Effector CD8-positive, alpha-beta T cell (primary cell): ENCODE measurements at places on chromosomes 1 and 21.

DNA sequence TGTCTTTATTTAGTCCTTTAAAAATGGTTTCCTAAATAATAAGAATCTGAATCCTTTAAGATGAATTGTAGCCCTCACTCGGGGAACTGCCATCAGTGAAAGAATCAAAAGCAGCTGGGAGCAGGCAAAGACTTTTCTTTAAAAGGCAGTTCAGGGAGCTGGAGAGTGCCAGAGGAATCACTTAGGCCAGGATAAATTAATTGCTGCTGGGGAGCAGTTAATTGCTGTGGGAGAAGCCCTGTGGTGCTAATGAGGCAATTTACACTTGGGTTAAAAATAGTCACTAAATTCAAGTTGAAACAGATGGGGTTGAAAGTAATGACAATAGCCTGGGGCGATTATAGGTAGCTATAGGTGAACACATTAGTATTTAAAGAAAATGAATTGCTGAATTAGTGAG, 38.7 kb upstream of the COL24A1 start:
- DNase-seq: no peak

DNA sequence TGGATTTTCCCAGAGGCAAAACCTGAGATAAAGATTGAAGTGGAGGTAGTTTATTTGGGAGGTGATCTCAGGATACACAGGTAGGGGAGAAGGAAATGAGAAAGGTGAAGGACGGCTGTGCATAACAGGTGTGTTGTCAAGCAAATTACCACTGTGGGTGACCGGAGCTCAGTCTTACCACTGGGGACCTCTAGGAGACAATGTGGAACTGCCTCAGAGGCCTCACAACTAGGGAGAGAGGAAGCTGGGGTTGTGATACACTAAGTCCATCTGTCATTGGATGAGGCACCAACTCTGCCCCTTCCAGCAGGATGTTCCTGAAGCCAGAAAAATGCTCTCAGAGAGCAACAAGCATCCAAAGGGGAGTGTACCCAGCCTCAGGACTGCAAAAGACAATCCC, 32.6 kb downstream of the GRIK3 start:
- no peak for DNase-seq

DNA sequence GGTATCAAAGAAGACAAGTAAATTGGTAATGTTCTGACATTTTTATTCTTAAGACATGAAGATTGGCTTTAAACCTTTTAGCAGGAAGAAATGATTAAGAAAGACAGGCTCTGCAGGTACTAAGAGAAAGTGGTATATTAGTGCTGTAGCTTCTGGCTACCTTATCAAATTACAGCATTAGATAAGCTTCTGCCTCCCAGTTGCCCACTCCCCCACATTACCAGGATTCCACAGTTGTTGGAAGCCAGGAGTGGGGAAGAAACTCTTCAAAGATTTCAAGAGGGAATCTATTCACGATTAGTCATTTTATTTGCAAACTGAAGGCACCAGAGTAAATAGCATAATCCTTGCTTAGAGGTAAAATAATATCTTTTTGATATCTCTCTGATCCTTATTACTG, 274.9 kb downstream of the LMO4 start:
- no peak for DNase-seq

GRCh38 chr21:17976139-17976538, 157.0 kb upstream of the C21orf91 start:
- no peak for DNase-seq

- no peak for DNase-seq
Observed at GRCh38 chr1:39085174-39085573, 59.0 kb downstream of the NDUFS5 start.
